ENCODE measurements at places on chromosomes 6 and 20.
A peak's percentile ranks its signal among the peaks of the same experiment; 100 is the strongest.

- no peak for DNase-seq
These were observed at the start of gene LY6G6F for GRCh38 chr6:31706599-31706998. TSS of gene LY6G6F (plus strand) at chr6:31706866. CDS start at chr6:31706907, 41 bp downstream.

DNA sequence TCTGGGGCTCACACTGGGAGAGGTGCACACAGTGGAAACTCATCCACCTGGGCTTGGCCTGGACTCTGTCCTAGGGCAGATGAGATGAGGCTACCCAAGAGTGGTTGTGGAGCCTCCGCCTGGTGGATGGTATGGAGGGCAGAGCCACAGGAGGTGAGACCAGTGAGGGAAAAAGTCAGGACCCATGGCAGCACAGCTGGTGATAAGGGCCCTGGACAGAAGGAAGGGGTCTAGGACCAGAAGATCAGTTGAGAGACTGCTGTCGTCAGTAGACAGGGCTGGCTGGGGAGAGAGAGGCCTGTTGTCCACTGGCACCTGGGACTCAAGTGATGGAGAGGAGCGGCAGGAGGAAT lies 29.8 kb downstream of the PLCG1 start:
- no peak for DNase-seq

DNA sequence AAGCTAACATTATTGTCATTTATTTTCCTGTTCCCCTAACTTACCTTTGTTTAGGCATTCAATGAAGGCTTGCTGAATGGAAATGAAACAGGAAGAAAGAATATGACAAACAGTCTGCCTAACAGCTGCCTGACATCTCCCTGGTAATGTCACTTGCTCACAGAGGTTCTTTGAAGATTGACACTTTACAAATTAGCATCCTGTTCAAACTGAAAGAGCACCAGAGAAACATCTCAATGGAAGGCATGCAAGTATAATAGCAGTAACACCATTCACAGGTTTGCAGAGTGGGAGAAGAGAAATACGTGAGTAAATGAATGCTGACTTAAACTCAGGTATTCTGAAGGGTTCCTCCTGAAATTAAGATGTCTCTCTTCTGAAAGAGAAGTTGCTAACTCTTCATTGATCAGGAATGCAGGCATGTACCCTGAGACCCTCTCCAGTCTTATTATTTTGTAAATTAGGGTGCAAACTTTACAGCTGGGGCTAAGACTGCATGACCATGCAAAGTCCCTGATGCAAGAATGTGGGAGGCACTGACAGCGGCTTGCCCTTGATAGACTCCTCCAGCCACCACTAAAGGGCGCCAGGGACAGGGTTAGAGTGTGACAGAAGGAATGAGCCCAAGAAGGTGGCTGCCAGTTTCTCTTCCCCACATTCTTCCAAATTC lies 1.3 kb upstream of the SMLR1 start:
- no peak for DNase-seq

GRCh38 chr20:6746901-6747609 lies 20.4 kb upstream of the BMP2 start:
- peak; percentile 12 for DNase-seq

DNA sequence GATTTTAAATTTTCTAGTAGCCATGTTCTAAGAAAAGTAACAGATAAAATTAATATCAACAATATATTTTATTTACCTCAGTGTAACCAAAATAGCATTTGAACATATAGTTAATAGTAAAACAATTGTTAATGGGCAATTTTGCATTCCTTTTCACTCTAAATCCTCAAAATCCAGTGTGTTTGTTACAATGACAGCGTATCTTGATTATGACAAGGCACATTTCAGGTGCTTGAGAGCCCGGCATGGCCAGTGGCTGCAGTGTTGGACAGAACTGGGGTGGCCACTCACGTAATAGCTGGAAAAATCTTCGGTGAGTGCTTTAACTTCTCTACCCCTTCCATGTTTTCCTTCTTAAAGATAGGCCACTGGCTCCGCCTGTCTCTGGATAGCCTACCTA lies 248.0 kb upstream of the RREB1 start:
- DNase-seq: no peak

DNA sequence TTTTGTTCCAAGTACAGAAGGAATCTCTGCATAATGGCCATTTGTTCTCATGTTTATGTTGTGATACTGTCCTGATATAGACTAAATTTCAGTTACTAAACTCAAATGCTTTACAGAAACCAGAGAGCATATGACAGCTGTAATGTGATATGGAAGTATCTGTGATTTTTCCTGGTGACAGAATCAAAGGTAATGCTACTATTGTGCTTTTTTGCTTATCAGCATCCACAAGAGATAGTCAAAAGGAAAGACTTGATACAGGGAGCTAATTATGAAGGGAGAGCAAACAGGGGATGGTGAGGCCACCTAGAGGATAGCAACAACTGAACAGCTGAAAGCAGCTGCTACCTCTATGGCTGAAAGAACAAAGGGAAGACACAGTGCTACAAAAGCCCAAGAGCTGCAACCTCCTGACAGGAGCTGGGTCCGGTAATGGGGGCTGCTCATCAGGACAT lies 181.4 kb downstream of the PHF3 start:
- DNase-seq: peak; percentile 29

DNA sequence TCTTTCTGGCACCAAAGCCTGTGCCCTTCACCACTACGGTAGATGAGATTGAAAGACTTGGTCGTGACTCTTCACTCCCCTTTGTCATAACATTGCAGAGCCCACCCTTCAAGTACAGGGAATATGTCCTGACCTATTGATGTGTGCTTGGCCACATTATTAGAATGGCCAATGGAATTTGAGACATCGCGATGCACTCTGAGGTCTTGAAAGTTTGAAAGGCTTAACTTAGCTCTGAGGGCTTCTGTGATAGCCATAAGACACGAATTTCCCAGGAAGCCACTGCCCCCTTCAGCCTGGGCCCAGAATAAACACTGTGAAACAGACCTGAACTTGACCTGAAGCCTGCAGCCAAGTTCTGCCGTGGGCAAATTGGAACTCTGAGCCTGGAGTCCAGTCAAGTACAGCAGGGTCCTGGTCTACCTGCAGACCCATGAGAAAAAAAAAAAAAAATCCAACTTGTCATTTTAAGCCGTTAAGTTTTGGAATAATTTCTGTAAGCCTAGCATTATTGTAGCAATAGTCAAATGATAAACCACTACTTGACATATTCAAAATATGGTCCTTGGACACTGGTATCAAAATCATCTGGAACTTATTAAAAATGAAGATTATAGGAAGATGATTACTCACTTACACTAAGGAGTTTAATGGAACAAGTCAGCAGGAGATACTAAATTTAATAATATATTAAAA lies 36.9 kb upstream of the TRAF3IP2 start:
- DNase-seq: peak; percentile 74

- peak; percentile 75 for DNase-seq
These were observed 26.1 kb downstream of the BFSP1 start for GRCh38 chr20:17504898-17505635.

- peak; percentile 87 for DNase-seq
These were observed at the start of gene PPP1R18 for GRCh38 chr6:30686009-30686907. TSS of gene PPP1R18 (minus strand) at chr6:30686645. CDS start at chr6:30686018, 627 bp downstream.

DNA sequence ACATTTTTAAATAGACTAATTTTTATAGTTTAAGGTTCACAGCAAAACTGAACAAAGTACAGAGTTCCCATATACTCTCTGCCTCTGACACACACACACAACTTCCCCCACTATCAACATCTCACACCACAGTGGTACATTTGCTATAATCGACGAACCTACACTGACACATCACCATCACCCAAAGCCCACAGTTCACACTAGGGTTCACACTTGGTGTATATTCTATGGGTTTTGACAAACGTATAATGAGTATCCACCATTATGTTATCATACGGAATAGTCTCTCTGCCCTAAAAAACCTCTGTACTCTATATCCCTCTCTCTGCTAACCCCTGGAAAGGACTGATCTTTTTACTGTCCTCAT lies 15.6 kb downstream of the TMEM30A start:
- no peak for DNase-seq
